ENCODE measurements at places on chromosomes 2 and 18. TPM values are rescaled to one million over a fixed set of nuclear protein-coding genes. Genes with fewer than 3 reads are reported as not detected.
A peak's percentile ranks its signal among the peaks of the same experiment; 100 is the strongest.

DNA sequence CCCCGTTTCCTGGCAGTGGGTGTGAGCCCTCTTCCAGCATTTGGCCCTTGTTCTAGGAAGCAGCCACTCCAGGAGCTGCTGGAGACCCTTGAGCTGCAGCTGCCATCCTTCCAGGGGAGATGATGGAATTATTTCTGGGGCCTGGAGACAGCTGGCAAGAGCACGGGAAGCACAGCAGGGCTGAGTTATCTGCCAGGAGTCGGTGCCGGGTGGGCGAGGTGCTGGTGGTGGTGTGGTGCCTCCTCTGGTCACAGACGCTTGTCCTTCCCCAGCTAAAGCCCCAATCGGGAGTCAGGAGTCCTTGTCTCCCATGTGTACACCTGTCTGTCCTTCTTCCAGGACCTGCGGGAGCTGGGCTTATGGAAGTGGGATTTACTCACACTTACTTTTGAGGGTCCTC, 36.0 kb downstream of the DPYSL5 start:
- no peak overlapping the region for H3K27ac ChIP-seq
- H3K4me1 ChIP-seq: no peaks in the 10 kb centered on the region
- peaks cover 8% of the 10 kb centered on the region for H3K27me3 ChIP-seq
- no peak overlapping the region for H3K4me3 ChIP-seq
- no peak for DNase-seq

DNA sequence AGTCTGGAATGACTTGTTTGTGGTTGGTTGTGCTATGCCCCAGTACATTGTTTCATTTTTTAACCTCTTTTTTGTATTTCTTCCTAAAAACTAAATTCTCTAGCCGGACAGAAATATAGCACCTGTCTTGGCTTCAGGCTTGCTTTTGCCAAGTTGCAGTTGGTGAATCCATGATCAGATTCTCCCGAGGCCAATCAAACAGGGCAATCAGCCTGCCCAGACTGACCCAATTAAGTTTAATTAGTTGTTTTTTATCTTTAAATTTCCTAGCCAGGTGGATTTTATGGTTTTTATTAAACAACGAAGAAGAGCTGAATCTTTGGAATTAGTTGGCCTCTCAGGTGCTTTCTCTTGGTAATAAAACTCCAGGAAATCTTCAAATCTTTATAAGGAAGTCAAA, 162.1 kb downstream of the CPS1 start:
- H3K27me3 ChIP-seq: no peaks in the 10 kb centered on the region
- DNase-seq: no peak
- no peak overlapping the region for H3K27ac ChIP-seq
- no peaks in the 10 kb centered on the region for H3K4me1 ChIP-seq
- no peak overlapping the region for H3K4me3 ChIP-seq

GRCh38 chr2:218567797-218568189, 358 bp downstream of the USP37 start:
- no peaks in the 10 kb centered on the region for H3K27me3 ChIP-seq
- peak overlapping the region; percentile 95 for H3K4me3 ChIP-seq

DNA sequence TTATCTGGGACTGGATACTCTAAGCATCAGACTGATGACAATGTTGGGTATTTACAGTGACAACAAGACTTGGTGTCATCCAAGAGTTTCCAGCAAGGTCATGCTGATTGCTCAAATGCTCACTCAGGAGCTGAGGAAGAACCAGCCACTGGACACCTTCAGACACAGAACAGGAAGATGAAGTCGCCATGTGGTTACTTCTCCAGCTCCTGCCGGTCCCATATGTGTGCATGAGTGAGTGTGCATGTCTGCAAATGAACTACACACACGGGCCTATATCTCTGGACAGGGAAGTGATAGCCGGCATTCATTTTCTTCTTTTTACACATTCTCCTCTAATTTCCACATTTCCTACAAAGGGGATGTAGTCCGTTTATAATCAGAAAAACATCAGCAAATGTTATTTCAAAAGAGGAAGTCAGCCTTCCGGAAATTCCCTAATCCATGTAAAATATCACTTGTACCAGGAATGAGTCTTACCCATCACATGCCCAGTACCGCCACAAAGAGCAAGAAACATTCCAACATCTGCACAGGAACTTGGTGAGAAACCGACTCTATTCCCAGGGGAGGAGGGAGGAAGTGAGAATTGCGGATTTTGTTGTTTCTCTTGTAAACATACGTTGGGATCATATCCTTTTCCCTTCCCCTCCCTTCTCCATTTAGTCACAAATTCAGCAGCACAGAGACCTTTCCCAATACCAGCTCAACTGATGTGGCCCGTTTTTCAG, 10.8 kb downstream of the RFX8 start:
- H3K4me1 ChIP-seq: no peaks in the 10 kb centered on the region
- no peak overlapping the region for H3K4me3 ChIP-seq
- no peak for DNase-seq
- H3K27me3 ChIP-seq: no peaks in the 10 kb centered on the region
- H3K27ac ChIP-seq: no peak overlapping the region

DNA sequence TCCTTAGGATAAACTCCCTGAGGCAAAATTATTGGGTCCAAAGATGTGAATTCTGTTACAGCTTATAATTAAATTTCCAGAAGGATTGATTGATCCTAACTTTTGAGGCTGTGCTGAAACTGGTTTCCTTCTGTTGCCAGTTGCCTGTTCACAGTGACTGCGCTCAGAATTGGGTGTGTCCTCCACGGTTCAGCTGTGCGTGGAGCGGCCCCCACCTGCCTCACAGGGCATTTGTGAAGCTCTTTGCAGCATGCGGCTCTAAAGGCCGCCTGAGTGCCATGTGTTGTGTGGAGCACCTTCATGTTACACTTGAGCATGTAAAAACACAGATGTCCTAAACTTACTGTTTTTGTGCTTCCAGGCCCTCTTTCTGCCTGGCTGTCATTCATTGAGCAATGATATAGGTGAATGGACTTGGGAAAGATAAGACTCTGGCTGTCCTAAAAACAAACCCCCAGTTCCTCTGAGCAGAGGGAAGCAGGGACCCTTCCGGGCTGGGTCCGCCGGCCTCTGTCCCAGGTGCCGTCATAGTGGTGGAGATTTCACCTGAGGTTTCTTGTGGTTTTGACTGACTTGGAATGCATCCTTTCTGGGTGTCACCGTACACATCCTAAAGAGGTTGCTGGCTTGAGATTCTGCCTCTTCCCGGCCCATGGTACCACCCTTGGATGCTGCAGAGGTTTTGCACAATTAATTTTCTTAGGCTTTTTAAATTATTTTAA, 173.6 kb downstream of the LDLRAD4 start:
- no peak overlapping the region for H3K4me3 ChIP-seq
- H3K27me3 ChIP-seq: peaks cover 13% of the 10 kb centered on the region
- no peaks in the 10 kb centered on the region for H3K36me3 ChIP-seq
- H3K4me1 ChIP-seq: no peaks in the 10 kb centered on the region
- DNase-seq: no peak
- H3K27ac ChIP-seq: no peak overlapping the region

DNA sequence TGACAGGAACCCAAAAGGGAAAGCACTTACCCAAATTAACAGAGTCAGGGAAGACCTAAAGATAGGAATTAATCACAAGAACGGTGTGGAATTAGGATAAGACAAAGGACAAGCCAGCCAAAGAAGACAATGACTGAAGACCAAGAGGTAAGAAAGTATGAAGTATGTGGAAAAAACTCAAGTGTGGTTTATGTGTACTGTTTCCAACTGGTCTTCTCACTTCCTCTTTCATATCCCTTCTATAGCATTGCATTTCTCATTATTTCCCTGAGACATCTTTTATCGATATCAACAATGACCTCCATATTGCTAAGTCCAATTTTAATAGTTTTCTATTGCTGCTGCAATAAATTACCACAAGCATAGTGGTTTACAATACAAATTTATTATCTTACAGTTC, 313.5 kb upstream of the SLC39A10 start:
- no peak overlapping the region for H3K27ac ChIP-seq
- no peak overlapping the region for H3K4me3 ChIP-seq
- no peaks in the 10 kb centered on the region for H3K27me3 ChIP-seq
- no peaks in the 10 kb centered on the region for H3K4me1 ChIP-seq
- DNase-seq: no peak
- H3K36me3 ChIP-seq: no peaks in the 10 kb centered on the region

GRCh38 chr2:226790431-226790830, 9.2 kb downstream of the IRS1 start:
- H3K4me1 ChIP-seq: peaks cover 35% of the 10 kb centered on the region
- H3K4me3 ChIP-seq: peak overlapping the region; percentile 64
- no peak for DNase-seq
- no peaks in the 10 kb centered on the region for H3K36me3 ChIP-seq
- no peaks in the 10 kb centered on the region for H3K27me3 ChIP-seq

DNA sequence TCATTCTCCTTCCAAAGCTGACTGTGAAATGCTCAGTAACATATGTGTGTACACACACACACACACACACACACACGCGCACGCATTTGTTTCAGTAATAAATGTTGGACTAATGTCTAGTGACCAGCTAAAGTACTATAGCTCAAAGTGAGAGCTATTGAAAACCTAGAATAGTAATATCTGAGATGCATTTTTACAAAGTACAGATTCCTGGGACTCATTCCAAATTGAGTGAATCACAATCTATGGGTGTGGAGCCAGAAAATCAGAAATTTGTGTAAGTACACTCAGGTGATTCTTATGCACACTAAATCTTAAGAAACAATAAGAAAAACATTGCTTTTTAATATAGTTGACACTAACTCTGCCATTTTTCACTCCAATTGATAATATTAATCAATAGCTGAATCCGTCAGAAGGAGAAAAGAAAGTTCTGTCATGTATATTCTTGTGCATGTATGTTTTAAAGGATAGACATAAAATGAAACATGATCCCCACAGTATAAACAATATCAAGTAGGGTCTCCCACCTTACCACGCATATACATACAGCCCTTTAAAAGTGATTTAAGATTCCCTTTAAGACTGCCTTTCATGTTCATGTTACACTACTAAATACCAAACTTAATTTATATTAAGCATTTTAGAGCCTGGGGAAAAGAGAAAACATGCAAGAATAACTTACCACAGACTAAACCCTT, 123.5 kb downstream of the ATAD2B start:
- no peak overlapping the region for H3K27ac ChIP-seq
- DNase-seq: no peak
- H3K4me1 ChIP-seq: no peaks in the 10 kb centered on the region
- H3K4me3 ChIP-seq: no peak overlapping the region
- H3K36me3 ChIP-seq: no peaks in the 10 kb centered on the region
- no peaks in the 10 kb centered on the region for H3K27me3 ChIP-seq

The DOK1 gene
- 6.2 TPM for total RNA-seq

Data from Panc1 (cell line).